KBM-7 (cell line): ENCODE measurements at places on chromosomes 4 and X.
A peak's percentile ranks its signal among the peaks of the same experiment; 100 is the strongest.

DNA sequence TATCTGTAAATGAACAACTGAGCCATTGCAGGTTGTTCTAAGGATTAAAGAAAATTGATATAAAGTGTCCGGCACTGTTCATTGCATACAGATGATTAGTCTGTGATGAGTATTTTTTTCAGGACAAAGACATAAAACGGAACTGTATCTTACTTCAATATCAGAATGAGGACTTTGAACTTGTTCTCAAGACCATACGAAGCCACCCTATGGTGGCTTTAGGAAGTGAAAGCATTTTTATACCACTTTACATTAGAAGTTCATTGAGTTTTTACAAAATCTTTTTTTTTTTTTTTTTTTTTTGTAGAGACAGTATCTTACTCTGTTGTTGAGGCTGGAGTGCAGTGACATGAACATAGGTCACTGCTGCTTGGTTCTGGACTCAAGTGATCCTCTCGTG, 45.2 kb upstream of the TRIM2 start:
- DNase-seq, result no peak

DNA sequence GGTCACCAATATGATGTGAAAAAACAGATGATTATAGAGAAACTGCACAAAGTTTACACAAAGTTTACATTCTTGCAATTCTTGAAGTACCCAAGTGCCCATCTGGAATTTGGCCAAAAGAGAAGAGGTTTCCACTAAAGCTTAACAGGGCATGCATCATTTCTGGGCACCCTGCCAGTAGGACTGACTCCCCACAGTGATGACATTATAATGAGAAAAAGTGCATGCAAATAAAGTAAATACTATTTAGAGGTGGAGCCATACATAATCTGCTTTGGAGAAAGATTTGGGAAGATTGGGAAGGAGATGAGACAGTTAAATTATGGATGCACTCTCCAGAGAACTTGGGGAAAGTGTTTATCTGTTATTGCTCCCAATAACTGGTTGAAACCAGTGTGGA, 93.7 kb upstream of the TRPC3 start:
- no peak for DNase-seq

DNA sequence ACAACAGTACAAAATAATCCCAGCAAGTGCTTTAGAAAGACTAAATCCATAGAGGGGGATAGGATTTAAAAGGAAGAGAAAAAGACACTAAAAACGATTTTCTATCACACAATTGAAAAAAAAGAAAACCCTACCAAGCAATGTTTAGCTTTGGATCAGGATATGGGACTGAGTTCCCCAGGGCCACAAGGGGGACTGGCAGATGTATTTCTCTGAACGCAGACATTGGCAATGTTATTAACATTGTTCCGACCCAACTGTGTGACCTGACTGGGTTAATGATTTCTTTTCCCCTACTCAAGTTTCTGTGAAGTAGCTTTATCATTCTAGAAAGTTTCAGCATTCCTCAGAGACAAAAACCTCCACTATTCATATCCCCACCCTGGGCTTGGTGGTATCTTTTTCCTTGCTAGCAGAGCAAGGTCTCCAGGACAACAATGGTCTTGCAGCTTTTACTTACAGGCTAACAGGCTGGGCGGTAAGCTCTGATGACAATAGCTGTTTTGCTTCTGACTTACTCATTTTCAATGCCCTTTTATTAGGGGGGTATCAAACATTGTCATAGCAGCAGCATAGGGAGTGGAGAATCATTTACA, 25.8 kb downstream of the SLC7A11 start:
- no peak for DNase-seq

- DNase-seq, result no peak
These were observed 78.3 kb upstream of the RASGEF1B start for GRCh38 chr4:81549984-81550383.

DNA sequence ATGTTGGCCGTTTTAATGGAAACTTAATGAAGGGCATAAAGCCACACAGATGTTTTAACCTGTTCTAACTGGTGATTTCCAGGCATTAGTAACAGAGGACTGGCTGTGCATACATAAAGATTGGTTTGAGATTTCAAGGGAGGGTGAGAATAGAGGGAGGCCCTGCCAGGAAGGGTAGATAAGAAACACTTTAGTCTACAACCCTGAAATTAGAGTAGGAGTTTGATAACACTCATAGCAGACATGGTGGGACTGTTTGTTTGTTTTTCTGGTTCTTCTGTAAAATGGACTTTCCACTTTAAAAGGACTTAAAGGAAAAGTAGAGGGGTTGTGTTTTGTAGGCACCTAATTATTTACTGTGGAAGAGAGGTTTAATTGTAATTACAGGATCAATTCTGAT, 16.2 kb downstream of the SLC4A4 start:
- DNase-seq, result no peak

- DNase-seq, result no peak
These were observed 49.7 kb upstream of the GPRIN3 start for GRCh38 chr4:89357340-89357739.

DNA sequence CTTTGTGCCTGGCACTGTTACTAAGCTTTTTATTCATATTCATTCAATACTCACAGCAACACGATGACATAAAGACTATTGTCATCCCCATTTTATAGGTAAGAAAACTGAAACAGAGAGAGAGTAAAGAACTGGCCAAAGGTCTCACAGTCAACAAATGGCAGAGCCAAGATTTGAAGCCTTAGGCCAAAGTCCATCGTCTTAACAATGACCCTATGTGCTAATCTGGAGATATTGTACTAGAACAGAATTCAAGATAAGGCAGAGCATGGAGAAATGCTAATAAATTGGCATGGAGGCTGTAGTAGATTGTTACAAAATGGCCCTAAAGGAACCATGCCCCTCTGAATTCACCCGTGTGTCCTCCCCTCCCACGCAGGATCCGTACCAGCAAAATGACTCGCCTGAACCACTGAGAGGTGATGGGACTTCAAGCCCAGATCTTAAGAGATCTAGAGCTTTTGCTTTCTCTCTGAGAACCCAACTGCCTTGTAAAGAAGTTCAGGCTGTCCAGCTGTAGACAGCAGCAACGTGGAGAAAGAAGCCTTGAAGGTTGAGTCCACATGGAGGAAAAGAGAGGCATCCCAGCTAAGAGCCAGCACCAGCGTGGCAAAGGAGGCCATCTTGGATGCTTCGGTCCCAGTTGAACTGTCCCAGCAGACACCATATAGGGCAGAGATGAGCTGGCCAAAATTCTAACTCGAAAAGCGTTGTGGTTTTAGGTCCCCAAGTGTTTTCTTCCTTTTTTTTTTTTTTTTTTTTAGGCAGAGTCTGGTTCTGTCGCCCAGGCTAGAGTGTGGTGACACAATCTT, 52.8 kb upstream of the RBM47 start:
- peak; percentile 58 for DNase-seq

GRCh38 chrX:96843566-96843965, 40.1 kb upstream of the RPA4 start:
- DNase-seq, result no peak

DNA sequence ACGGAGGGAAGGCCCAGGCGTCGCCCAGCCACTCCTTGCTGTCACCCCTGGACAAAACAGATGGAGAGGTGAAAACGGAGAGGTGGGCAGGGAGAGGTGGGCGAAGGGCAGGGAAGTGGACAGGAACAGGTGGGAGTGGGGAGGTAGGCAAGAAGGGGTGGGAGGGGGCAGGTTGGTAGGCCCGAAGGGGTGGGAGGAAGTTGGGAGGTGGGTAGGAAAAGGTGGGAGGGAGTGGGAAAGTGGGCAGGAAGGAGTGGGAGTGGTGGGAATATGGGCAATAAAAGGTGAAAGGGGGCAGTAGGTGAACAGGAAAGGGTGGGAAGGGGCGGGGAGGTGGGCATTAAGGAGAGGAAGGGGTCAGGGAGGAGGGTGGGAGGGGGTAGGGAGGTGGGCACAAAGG, 9.0 kb upstream of the MAGEC1 start:
- no peak for DNase-seq

- DNase-seq, result no peak
These were observed 37.6 kb downstream of the IDS start for GRCh38 chrX:149467461-149467860.

DNA sequence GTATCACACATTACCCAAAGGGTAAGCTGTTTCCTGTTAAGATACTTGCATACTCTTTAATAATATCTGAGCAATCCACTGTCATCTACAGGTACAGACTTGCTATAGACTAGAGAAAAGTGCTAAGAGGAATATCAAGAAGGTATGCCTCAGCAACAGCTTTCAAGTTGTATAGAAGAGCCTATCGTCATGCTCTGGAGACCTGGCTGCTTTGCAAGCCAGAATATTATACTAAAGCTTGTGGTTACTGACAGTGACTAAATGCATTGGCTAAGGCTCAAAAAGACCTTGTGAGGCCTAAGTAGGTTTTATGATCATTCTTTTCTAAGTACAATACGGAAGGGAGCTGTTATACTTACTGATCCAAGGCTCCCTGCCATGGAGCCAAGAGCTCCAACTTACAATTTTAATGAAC, 11.3 kb downstream of the LAMP2 start:
- DNase-seq, result peak; percentile 78
